ENCODE measurements at places on chromosomes 1 and 21. TPM values are rescaled to one million over a fixed set of nuclear protein-coding genes. Genes with fewer than 3 reads are reported as not detected.

Gene PSEN2
- total RNA-seq, result 22.6 TPM

Gene RERE
- 125 TPM for total RNA-seq

Gene COL6A1
- 278 TPM for total RNA-seq

- DNase-seq, result no peak
These were observed 155.5 kb downstream of the GLUL start for GRCh38 chr1:182235952-182236650.

DNA sequence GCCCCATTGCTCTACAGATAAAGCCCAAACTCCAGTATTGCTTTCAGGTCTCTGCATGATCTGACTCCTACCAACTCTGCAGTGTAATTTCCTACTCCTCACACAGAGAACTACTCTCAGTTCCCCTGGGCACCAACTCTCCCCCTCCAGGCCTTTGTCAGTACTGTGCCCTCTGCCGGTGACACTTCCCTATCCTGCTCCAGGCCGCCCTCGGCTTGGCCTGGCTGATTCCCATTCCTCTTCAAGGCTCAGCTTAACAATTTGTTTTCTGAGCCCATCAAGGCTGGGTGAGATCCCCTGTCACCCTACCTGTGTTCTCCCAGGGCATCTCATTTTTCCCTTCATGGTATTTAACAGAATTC lies 2.6 kb downstream of the SLAMF8 start:
- peak; percentile 60 for DNase-seq

- no peak for DNase-seq
These were observed 98.5 kb downstream of the CDC42BPA start for GRCh38 chr1:227219715-227220292.

GRCh38 chr21:39386194-39386593 lies 37.3 kb upstream of the HMGN1 start:
- no peak for DNase-seq

DNA sequence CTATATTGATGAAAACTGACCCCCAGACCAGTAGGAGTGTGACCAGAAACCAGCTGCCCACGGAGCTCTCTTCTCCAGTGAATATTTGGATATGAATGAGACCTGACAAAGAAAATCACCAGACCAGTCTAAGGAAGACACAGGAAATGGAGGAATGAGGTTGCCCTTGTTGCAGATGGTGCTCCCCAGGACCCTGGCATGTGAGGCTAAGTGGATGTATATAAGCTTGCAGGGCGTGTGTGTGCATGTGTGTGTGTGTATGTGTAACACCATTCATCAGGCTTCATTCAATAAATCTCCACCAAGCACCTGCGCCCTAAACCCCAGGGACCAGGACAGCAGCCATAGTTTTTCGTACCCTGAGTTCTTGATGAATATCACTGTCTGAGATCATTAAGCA lies 14.4 kb downstream of the PHLDA3 start:
- no peak for DNase-seq

DNA sequence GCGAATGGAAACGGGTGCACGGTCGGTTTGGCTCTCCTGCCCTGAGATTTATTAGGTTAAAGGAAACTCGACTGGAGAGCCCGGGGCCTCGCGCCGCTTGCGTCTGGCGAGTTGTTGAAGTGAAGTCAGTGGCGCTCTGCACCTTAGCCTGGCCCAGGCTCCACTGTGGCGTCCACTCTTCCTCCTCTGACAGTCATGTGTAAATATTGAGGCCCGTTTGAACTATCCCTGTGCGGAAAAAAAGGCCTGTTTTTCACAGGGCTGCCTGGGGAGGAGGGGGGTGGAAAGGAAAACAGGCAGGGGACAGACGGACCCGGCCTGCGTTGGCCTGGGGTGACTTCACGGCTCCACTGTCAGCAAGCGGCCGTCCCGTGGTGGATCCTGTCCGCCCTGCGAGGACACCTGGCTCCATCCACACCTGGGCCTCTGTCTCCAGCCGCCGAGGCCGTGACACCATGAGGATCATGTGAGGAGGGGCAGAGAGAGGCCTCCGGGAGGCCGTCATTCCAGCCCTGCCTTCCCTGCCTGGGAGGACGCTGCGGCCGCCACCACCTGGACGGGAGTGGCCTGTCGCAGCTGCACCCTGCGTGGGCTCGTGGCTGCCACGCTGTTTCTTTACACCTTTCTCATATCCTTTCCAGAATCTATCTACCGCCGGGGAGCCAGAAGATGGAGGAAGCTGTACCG lies 59.8 kb downstream of the FAAP20 start:
- DNase-seq, result no peak

GRCh38 chr21:33117101-33117888 lies 47.4 kb downstream of the OLIG1 start:
- DNase-seq, result no peak

DNA sequence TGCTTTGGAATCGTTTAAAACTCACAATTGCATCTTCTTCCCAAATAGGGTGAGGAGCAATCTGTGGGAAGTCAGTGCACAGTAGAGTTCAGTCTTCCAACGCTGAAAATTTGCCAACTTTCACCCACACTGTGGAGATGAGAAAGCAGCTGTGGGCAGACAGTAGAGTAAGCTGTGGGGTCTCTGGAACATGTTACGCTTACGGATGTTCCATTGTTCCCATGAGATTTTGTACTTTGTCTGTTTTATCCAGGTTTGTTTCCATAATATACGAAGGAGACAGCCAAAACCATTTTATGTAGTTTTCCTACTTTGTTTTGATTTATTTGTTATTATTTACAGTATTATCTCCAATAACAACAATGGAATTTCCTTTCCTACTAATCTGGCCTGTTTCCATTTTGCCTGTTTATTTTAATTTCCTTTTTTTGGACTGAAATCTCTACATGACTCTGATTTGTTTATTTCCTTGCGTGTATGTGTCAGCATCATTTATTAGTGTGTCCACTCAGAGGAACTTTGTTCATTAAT lies 65.1 kb upstream of the RGL1 start:
- no peak for DNase-seq

DNA sequence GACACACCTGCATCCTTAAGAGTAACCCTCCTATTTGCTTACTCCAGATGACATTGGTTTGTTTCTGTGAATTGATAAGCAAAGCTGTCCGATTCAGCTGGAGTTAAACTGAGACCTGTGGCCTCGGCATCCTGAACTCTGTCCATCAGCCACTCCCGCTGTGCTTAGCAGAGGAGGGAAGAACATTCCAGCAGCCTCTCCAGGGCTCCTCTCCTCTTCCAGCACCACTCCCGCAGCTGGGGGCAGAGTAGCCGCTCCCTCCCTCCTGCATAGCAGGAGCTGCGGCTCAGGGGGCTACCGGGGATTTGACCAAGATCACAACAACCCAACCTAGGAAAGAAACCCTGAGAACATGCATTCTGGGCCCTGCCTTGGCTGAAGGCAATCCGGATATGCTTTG lies 8.8 kb downstream of the LRRC38 start:
- no peak for DNase-seq

- no peak for DNase-seq
These were observed 7.4 kb downstream of the OR2T10 start for GRCh38 chr1:248590055-248590454.

DNA sequence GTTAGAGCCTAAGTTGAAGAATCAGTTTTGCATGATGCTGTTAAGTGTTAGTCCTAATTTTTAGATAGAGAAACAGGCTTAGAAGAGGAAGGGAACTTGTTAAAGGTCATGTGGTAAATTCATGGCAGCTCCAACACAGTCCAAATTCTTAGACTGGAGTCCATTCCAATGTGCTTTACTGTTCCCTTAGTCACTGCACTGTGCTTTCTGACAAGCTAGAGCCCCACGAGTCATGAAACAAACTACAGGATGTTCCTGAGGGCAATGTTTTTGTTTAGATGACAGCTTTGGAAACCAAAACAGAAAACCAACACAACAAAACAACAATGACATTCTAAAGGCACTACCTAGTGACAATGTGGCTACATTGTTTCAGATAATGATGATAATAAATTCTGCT lies 23.1 kb upstream of the RGS4 start:
- no peak for DNase-seq

DNA sequence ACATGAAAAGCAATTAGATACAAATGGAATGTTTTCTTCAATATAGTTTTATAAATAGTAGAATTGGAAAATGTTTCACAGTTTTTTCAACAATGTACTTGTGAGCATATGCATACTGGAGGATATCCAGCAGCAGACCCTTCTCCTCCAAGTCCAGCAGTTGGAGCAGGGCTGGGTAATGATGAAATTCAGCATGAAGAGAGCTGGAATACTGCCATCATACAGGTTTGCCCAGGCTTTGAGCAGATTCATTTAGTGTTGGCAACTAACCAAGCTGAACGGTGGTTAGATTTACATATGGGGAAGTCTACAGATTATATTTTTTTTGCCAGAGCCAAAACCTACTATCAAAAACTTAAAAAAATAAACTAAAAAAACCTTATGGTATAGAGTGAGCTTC lies 38.3 kb downstream of the WDR3 start:
- DNase-seq, result no peak

Measured in right atrium auricular region (tissue), 2 donors.